NCI-H1694 (cell line): ENCODE measurements at places on chromosomes 4 and X.

GRCh38 chrX:56385336-56385735 lies 153.2 kb downstream of the KLF8 start:
- no peak for DNase-seq

DNA sequence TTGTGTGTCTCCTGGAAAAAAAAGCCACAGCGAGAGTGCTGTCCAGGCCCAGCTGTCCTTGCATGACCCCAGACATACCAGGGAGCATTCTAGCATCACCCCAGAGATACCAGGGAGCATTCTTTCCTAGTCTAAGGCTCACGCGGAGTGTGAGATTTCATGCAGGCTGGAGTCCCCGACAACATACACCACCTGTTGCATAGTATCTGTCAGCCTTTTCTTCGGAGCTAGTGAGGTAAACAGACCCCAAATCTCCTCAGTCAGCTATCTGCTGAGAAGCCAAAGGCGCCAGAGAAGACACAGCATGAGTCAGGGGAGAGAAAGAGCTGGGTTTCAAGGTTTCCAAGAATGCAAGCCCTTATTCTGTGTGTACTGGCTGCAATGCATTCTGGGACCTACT lies 23.1 kb upstream of the ZXDA start:
- DNase-seq = no peak

GRCh38 chrX:578531-578930 lies 52.1 kb upstream of the SHOX start:
- no peak for DNase-seq

DNA sequence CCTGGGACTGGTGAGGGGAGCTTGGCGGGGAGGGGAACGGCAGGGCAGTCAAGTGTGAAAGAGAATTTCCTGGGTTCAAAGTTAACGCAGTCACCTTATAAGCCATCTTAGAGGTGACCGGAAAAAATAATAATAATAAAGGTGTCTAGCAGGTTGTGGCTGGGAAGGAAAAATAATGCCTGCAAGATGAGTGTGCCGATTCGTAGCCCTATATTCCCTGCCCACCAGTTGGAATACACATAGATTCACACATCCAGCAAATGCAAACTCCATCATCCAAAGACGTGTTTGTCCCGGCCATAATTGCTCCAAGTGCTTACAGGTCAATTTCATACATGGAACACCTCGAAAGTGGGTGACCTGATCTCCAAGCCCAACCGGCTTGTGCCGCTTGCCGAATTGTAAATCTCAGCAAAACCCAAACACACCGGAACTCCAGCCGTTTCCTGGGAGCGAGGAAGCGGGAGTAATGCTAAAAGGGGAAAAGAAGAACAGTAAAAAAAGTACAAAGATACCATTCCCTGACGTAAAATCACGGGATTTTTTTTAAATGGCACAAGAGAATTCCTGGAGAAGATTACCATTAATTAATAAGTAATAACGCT lies 1.3 kb upstream of the FAT1 start:
- no peak for DNase-seq

DNA sequence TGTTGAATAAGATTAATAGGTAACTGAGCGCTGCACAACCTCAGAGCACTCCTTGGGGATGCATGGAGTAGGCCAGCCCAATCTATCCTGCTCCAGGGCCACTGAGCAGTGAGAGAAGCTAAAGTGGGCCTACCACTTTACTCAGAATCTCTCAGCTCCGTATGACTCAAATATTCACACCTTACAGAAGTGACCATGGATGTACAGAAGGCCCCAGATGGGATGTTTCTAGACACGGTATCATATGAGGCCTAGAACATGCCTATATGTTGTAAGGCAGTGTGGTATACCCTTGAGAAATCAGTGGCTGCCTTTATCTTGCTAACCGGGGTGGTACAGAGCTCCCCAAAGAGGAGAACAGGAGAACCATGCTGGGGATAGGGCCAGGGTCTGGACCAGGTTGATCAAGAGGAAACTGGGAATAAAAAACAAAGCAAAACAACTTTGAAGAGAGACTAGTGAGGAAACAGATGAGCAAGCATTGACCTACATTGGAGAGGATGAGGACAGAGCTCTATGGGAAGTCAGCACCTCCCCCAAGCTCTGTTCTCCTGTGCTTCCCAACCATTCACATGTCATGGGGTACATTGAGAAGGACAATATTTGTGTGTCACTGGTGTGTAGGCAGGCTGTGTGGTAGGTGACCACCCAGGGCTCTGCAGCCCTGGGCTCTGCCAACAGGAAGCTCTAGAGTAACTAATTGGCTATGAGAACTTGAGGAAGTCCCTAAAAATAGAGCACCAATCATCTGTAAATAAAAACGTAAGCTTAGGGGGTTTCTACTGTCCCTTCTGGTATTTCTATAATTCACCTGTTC lies 31.4 kb downstream of the HOPX start:
- no peak for DNase-seq

GRCh38 chr4:16449406-16449805 lies 223.1 kb upstream of the TAPT1 start:
- DNase-seq = no peak

DNA sequence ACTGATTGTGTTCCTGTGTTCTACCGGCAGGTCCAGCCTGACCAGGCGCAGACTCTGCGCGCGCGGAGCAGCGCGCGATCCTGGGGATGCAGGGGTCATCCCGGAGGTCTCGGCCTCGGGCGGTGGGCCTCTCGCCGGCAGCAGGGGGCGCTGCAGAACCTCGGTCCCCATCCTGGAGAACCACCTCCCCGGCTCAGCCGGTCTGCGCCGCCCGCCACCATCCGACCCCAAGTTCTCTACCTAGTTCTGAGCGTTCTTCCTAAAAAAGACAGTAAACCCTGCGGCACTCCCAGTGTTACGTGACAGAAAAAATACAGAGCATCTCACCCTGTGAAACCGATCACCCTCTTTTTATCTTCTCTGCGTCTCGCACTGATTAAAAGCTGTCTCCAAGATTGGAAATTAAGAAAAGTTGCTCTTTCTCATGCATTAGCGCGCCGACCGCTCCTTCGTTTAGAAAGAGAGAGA lies 1.6 kb downstream of the TRPC3 start:
- DNase-seq = no peak
